ENCODE measurements at places on chromosomes 7 and 10.

- DNase-seq = no peak
Observed at GRCh38 chr7:43868681-43869005, 674 bp downstream of the MRPS24 start.

GRCh38 chr7:81819861-81820260 lies 50.0 kb upstream of the HGF start:
- DNase-seq = no peak

GRCh38 chr10:132664407-132664806 lies 121.5 kb downstream of the NKX6-2 start:
- no peak for DNase-seq

- no peak for DNase-seq
Observed at GRCh38 chr10:1476455-1476803, 260.9 kb downstream of the ADARB2 start.

DNA sequence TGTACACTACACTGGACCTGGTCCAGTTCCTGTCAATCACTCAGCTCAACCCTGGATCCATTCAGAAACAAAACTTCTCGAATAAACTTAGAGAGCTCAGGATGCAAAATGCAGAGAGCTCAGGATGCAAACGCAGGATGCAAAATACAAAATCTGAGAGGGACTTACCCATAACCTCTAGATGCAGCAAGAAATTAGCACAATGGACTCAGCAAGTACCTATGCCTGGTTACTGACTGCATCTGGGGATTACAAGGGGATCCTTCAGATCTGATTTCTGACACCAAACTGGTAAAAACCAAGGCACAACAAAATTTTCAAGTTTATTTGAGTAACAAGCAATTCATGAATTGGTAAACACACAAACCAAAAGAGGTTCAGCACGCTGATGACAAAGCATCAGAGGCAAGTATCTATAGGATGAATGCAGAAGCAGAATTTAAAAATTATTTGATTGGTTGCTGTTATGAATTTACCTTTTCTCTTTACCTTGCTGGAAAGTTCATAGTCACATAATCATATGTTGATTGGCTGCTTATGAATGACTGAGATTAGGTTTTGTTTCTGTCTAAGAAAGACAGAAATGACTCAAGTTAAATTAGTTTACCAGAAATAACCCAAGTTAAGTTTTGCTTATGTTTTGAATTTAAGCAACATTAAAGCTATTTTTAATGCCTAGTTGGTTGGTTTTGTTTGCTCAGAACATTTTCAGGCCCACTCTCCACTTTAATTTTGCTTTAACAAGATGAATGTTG lies 11.4 kb downstream of the GIMAP6 start:
- DNase-seq = no peak

DNA sequence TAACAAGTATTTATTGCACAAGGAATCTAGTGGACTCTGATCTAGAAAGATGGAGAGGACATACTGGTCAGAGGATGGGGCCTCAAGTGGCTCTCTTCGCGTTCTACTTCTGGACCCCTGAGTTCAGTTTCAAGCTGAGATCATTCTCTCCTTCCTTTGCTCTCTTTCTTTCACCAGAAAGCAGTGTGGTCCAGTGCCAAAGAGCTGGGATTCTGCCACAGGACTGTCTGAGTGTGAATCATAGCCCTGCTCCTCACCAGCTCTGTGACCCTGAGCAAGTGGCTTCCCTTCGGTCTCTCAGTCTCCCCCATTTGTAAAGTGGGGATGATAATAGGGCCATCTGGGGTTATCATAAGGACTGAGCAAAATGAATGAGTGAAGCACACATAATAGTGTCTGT lies 715.2 kb downstream of the SUGCT start:
- DNase-seq = no peak

GRCh38 chr7:47474937-47475879 lies 106.7 kb downstream of the TNS3 start:
- no peak for DNase-seq

Measured in activated CD4-positive, alpha-beta T cell treated with anti-CD3 and anti-CD28 coated beads, Interleukin-2, amount 50 U/mL, for 4 hours (primary cell).